Left cardiac atrium (tissue), 4 donors: ENCODE measurements at places on chromosomes 7 and 10. TPM values are rescaled to one million over a fixed set of nuclear protein-coding genes. Genes with fewer than 3 reads are reported as not detected.

DNA sequence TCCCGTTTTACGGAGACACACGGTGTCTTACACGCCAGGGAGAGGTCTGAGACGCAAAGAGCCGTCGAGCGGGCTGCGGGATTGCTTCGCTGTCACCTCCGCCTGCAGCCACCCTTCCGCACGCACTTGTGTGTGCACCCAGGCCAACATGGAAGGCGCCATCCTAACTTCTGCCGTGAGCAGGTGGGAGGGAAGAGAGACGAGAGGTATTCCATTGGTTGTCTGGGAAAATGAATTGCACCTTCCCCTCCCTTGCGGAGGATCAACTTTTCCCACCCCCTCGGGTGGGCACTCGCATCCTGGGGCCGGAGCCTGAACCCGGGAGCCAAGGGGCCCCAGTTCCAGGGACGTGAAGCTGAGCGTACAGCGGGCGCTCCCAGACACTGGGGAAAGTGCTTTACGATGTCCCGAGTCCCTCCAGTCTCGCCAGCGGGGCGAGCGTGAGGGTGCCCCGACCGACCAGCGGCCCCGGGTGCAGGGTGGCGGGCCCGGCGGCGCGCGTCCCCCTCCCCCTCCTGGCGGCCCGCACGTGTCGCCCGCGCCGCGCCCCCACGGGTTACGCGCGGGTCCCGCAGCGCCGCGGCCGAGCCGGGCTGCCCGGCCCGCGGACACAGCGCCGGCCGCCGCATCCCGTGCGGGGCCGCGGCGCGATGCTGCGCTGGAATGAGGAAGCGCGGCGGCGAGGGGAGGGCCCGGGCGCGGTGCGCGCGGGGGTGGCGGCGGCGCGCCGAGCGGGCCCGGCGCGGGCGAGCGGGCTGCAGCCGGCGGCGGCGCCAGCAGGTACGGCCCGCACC is 984 bp upstream of the IKZF1 start:
- no peak for DNase-seq

Gene GIMAP8
- total RNA-seq: 19.7 TPM

- no peak for DNase-seq
These were observed 153.2 kb downstream of the NEBL start for GRCh38 chr10:20743942-20744341.

Gene SEC61A2
- 11.4 TPM for total RNA-seq

- no peak for DNase-seq
These were observed 5.1 kb downstream of the SGMS1 start for GRCh38 chr10:50618624-50619023.

- no peak for DNase-seq
These were observed 149.8 kb downstream of the XPNPEP1 start for GRCh38 chr10:109773288-109774120.

GRCh38 chr7:29319719-29320521 is 125.3 kb downstream of the CHN2 start:
- DNase-seq: no peak

Gene LRRN3
- total RNA-seq: 9.9 TPM
